ENCODE measurements at places on chromosomes 1 and 21.
A peak's percentile ranks its signal among the peaks of the same experiment; 100 is the strongest.

DNA sequence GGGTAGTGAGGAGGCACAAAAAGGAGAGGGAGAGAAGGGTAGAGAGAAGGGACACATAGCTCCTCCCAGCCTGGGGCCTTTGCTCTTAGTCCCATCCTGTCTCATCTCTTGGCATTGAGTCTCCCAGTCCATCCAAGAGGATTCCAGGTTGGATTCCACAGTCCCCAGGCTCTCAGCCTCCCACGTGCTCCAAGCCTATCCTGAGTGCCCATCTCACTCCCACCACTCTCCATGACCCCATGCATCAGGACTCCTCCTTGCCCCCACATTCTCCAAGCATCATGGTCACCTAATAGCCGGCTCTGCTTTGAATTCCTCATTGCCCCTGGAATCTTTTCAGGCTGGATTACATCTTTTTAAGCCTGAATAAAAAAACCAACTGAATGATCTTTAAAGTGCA, 87.9 kb downstream of the DSCAM start:
- DNase-seq, result no peak

- DNase-seq, result no peak
Measured at GRCh38 chr1:203288400-203288799, 16.9 kb upstream of the BTG2 start.

GRCh38 chr1:58460469-58460868, 86.1 kb downstream of the OMA1 start:
- DNase-seq, result peak; percentile 16

GRCh38 chr1:46021046-46021996, 111.1 kb downstream of the PIK3R3 start:
- DNase-seq, result no peak

- peak; percentile 20 for DNase-seq
Measured at GRCh38 chr1:16386454-16387113, 19.5 kb downstream of the SZRD1 start.

- no peak for DNase-seq
Measured at GRCh38 chr1:158153746-158154444, 26.8 kb upstream of the CD1D start.

- no peak for DNase-seq
Measured at GRCh38 chr21:31326522-31327242, 17.4 kb downstream of the TIAM1 start.

DNA sequence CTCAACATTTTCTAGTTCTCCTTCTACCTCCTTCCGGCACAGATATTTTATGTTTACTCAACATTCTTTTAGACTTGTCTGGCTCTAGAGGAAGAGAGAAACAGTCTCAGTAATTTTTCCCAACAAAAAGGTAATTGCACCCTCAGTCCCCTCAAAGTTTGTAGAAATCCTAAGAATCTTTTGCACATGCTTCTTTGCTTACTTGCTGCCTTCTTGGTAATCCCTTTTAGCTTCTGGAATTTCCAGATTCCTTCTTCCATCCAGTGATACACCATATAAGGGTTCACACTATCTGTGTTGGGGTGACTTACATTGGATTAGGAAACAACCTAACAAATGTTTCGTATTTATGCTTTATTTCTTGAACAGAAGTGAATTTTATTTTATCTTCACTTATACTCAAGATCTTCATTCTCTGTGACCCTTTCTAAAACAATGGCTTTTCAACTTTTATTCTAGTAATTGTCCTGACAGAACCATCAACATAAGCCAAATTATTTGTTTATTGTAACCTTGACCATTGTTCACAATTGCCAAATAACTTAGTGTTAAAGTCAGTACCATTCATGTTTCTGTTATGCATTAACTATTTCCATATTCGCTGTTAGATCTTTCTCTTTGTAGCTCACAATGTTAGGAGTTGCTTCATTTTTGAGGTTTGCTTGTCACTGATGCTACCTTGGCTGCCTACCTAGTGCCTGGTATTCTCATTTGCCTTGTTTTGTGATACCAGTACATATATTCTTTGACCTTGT, 238.1 kb downstream of the HMCN1 start:
- no peak for DNase-seq

- no peak for DNase-seq
Measured at GRCh38 chr1:208273386-208274017, 29.3 kb upstream of the PLXNA2 start.

- DNase-seq, result no peak
Measured at GRCh38 chr1:3541936-3542335, 69.4 kb downstream of the MEGF6 start.

DNA sequence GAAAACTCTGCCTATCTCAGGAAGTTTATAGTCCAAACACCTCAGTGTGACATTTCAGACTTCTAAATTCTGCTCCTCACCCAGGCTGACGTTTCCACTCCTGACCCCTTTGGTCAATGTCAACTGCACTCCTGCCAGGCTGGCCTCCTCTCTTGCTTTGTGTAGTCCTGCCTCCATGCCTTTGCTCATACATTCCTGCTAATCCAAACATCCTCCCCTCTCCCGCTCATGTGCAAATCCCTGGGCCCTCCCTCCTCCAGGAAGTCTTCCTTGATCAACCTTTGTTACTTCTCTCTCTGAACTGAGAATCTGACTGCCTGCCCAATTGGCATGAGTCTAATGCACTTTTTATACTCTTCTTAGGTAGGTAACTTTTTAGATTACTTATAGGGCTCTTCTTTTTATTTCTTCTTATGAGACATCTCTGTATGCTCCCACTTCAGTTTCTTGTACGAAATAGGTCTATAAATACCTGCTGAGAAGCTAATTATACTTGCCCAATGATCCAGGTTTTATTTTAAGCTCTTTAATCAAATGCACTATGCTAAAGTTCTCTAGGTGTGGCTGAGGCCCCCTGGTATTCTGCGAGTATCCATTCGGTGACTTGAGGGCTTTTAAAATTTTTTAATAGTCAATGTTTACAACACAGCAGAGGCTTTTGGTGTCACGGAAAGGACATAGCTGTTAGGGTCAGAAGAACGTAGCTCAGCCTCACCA, 128.1 kb downstream of the PLXNA2 start:
- DNase-seq, result no peak

All from HFF-Myc (cell line).